ENCODE measurements at places on chromosomes 5 and 9.

GRCh38 chr9:122975196-122975595, 34.4 kb downstream of the RABGAP1 start:
- DNase-seq = no peak

- no peak for DNase-seq
Measured at GRCh38 chr5:107437986-107438510, 232.7 kb downstream of the EFNA5 start.

DNA sequence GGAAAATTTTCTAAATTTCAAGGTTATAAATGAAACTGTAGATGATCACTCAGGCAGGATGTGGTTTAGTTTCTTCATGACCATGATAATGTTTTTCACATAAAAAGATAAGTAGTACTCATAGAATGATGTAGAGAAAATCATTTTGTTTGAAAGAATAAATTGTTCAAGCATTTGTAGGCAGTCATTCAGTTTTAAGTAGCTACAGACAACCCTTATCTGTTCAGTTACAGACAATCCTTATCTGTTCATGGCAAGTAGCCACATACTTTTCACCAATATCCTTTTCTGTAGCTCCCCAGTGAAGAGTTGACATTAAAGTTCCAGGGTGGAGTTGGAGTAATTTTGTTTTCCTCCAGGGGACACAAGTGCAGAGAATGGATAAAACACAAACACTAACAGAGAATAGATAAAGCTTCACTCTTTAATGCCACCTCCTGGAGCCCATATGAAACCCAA, 278.1 kb upstream of the TNC start:
- DNase-seq = no peak

DNA sequence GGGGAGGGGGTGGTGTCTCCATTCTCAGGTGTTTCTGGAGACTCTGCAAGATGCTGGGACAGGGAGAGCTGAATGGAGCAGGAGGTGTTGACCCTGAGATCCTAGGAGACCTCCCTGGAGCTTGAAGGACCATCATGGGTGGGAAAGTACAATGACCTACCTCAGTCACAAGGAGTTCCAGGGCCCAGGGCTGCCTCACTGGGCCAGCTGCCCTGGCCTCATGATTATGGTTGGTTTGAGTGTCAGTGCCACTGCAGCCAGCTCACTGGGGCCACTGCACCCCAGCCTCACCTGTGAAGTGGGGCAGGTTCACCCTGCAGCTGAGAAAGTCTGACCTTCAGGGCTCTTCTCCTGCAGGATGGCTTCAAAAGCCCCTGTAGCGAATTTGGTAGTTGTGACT, 372.5 kb downstream of the IRX2 start:
- DNase-seq = no peak

- no peak for DNase-seq
Measured at GRCh38 chr9:2473681-2474080, 147.9 kb upstream of the VLDLR start.

DNA sequence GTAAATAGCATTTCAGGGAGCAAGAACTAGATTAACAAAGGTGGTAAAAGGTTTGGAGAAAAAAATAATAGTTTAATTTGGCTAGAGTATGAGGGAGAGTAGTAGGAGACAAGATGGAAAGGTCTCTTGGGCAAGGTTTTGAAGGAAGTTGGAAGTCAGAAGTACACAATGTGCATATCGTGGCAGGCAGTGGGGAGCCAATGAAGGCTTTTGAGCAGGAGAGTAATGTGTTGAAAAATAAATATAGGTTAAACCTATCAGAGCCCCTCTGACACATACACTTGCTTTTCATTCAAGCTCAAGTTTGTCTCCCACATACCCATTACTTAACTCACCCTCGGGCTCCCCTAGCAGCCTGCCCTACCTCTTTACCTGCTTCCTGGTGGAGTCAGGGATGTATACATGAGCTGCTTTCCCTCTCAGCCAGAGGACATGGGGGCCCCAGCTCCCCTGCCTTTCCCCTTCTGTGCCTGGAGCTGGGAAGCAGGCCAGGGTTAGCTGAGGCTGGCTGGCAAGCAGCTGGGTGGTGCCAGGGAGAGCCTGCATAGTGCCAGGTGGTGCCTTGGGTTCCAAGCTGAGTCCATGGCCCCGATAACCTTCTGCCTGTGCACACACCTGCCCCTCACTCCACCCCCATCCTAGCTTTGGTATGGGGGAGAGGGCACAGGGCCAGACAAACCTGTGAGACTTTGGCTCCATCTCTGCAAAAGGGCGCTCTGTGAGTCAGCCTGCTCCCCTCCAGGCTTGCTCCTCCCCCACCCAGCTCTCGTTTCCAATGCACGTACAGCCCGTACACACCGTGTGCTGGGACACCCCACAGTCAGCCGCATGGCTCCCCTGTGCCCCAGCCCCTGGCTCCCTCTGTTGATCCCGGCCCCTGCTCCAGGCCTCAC, at the start of gene CA9:
CA9 (plus strand) TSS at position 797 of the 893 bp plus-strand sequence; CDS start at position 829, 32 bp downstream.
- DNase-seq = no peak

- no peak for DNase-seq
Measured at GRCh38 chr5:42908086-42908485, 96.4 kb upstream of the SELENOP start.

DNA sequence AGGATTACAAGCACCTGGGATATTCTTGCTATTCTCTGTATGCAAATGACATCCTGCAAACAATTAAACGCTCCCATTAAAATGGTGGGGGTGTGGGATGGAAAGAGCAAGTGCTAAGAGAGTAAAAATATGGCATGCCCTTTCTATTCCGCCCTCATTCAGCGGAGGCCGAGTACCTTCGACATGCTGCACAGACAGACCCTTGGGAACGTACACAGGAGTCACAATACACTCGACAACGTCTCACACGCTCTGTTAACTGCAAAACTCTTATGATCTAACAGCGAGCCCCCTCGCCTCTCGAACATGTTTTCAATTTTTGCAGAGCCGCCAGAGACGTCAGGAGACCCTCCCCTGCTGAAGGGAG, 322.2 kb downstream of the CEMIP2 start:
- no peak for DNase-seq

GRCh38 chr5:1703352-1704050, 96.1 kb downstream of the MRPL36 start:
- DNase-seq = no peak

- no peak for DNase-seq
Measured at GRCh38 chr9:19252174-19252884, 21.8 kb downstream of the DENND4C start.

DNA sequence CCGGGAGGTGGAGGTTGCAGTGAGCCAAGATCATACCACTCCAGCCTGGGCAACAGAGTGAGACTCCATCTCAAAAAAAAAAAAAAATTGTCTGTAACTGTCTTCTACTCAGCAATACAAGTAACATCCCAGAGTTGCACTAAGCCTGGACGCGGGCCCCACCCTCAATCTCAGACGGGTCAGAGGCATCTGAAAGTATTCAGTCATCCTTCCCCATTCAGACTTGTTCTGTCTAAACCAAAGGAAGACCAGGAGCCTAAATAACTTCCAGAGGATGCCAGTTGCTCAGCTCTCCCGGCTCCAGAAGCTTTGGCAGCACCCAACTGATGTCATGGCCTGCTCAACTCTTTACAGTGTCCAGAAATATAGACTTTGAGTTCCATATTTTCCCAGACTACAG, 218.6 kb downstream of the AUH start:
- no peak for DNase-seq

GRCh38 chr5:141862936-141863543, 15.2 kb downstream of the PCDH1 start:
- DNase-seq = no peak

GRCh38 chr9:18314316-18314715, 159.6 kb upstream of the ADAMTSL1 start:
- no peak for DNase-seq

DNA sequence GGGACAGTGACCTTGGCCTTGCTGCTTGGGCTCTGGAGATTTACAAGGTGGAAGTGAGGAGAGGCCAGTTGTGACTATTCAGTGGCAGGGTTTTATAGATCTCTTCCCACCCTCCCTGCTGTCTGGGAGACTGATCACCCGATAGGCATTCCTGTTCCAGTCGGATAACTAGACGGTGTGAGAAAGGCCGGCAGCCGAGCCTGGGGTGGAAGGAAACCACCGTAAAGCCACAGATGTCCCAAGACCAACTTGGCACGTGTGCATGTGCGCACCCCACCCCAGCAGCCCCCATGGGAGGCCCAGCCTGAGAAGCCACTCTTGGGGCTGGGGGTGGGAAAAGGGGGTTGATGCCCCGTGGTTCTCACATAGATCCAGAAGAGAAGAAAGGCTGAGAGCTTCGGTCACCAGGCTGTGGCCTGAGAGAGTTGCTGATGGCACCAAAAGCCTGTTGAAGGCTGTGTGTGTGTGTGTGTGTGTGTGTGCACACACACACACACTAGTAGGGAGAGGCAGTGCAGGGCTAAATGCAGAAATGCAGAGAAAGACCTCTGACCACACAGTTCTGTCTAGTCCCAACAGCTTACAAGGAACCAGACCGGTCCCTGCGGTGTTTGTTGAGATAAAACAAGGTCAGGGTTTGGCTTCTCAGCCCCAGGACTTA, 225.8 kb downstream of the FANCC start:
- DNase-seq = peak; percentile 54

DNA sequence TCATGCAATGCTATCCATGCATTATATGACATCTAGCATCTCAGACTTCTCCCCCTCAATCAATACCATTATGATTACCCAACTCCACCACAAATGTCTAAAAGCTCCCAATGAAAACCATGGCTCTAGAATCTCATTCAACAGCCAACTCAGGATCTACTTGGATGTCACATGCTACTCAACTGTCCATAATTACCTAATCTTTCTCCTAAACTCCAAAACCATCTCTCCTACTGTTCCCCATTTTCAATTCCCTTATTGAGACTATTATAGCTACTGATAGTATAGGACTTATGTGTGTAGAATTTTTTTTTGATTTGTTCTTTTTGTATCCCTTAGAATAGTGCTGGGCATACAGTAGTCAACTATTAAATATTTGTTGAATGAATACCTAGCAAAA, 8.2 kb upstream of the STRBP start:
- DNase-seq = no peak

DNA sequence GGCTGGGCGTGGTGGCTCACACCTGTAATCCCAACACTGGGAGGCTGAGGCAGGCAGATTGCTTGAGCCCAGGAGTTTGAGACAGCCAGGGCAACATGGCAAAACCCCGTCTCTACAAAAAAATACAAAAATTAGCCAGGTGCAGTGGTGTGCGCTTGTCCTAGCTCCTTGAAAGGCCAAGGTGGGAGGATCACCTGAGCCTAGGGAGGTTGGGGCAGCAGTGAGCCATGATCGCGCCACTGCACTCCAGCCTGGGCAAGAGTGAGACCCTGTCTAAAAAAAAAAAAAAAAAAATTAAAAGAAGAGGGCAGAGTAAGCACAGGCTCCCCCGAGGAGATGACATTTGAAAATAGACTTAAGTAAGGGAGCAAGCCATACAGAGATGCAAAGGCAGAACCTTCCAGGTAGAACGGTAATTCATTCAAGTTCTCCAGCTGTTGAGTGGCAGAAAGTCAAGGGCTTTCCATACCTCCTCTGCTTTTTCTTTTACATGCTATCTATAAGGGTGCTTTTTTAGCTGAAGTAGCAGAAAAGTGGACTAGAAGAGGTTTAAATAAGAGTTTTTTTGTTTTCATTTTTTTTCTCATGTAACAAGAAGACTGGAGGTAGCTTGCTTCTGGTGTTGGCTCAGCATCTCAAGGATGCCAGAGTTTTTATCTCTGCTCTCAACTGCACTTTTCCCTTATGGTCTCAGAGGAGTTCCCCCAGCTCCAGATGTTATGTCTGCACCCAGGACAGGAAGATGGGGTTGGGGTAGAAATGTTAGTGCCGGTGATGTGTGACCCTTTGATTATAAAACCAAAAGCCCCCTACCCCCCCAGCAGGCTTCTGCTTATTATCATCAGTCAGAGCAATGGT, 40.8 kb downstream of the ERGIC1 start:
- DNase-seq = no peak

GRCh38 chr9:101579711-101580545, 14.8 kb downstream of the PPP3R2 start:
- DNase-seq = no peak

GRCh38 chr5:76544268-76544926, 78.8 kb downstream of the F2RL2 start:
- DNase-seq = no peak

DNA sequence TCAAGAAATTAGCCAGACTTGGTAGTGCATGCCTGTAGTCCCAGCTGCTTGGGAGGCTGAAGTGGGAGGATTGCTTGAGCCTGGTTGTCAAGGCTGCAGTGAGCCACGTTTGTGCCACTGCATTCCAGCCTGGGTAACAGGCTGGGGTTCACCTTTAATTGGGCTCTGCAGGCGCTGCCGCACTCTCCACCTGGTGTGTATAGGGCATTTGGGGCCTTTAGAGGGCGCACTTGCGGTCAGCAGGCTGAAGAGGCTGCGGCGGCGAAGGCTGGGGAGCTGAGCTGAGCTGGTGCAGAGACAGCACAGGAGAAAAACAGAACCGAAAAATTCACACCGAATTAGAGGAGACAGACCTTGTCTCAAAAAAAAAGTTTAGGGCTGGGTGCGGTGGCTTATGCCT, 31.2 kb downstream of the CDK7 start:
- DNase-seq = no peak

- DNase-seq = no peak
Measured at GRCh38 chr9:84285381-84285780, 55.2 kb downstream of the SLC28A3 start.

GRCh38 chr5:169115461-169116124, 185.3 kb downstream of the SLIT3 start:
- no peak for DNase-seq
